ENCODE measurements at places on chromosomes 5 and 9.

DNA sequence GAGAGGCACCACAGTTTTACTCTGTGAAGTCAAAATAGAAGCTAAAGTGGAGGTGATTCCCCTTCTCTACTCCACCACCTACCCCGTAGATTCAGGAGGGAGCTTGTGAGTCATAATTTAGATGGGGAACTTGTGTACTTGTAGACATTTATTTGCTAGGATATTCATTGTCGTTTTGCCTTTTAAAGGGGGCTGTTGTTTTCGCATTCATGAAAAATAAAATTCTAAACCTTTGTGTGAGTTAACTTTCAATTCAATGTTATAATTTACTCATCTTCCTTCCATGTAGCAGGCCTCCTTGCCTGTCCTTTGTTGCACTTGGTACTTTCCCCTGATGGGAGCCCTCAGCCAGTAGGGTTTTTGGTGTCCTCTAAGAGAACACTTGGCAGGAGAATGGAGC is 22.0 kb downstream of the SECISBP2 start:
- DNase-seq, result no peak

- no peak for DNase-seq
These were observed 71.5 kb downstream of the INVS start for GRCh38 chr9:100170556-100170955.

- no peak for DNase-seq
These were observed 7.3 kb downstream of the GDA start for GRCh38 chr9:72156586-72156985.

- no peak for DNase-seq
These were observed 265.2 kb downstream of the DMAC1 start for GRCh38 chr9:7534211-7534935.
